ENCODE measurements at places on chromosomes 3 and 15.

DNA sequence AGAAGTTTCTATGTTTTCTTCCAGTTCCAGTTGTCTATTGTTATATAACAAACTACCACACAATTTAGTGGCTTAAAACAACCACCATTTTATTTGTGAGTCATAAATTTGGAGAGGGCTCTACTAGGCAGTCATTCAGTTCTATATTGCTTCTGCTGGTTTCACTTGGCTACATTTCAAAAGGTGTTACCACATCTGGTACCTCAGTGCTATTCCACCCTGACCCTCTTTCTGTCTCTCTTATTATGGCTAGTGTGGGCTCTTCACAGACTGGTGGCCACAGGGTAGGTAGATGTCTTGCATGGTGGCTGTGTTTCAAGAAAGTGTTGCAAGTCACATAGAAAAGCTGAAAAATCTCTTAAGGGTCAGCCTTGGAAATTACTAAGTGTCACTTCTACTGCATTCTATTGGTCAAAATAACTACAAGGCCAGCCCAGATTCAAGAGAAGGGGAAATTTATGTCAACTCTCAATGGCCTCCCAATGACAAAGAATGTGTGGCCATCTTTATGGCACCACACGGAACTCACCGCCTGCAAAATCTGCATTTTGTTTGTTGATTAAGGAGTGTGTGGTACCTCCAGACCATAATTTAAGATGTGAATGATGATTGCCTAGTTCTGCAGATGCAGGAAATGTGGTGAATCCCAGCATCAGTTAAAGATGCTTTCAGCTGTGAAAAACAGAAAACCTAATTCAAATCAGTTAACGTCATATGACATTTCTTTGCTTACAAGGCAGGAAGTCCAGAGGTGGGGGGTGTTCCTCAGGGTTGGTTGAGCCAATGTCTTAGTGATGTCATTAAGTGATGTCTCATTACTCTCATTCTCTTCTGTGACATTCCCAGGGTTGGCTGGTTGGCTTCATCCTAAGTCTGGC lies 105.8 kb upstream of the RASGRP1 start:
- peak; percentile 53 for DNase-seq

DNA sequence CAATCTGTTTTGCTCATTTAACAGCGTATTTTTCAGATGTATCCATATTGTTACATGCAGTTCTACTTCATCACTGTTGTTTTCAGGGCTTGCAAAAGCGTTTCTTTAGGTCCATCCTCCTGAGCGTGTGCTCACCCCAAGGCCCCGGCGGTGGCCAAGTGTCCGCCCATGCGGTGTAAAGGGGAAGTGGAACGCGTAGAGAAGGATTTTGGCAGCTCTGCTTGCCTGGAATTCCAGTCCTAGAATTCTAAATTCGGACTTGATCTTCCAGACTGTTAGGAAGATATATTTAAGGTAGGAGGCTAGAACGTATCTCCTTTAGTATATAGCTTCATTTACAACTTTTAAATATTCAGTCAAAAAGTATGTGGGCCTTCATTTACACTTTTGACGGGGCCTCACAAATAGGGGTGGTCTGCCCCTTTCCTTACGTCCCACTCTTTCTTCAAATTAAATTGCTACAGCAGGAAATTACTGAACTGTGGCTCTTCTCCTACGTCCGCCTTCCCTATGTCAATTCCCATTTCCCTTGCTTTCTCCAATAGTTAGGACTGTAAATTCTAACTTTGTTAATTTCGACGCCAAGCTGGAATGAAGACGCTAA lies 609 bp upstream of the TBC1D23 start:
- no peak for DNase-seq

DNA sequence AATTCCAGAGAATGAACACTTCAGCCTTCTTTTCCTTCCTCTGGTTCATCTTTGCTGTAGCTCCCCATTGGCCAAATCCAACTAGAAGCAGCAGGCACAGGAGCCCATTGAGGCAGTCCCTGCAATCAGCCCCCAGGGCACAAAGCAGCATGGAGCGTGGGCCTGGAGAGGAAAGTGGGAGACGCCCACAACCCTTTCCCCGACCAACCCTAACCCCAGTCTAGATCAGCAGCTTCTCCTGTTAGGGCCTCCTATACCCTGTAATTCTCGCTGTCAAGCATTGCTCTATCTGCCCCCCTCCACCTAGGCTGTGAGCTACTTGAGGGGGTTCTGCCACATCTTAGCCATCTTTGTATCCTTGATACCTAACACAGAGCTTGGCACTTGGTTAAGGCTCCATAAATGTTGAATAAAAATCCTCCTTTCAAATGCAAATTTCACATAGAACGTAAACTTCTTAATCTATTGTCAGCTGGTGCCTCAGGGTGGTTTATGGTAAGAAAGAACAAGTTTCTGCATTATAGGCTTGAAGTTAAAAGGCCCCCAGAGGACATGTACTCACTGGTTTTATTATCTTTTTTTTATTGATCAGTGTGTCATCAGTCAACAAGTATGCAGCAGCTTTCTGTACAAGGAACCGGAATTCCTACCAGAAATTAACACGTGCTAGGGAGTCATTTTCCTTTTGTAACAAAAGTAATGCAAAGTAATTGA lies 97.9 kb upstream of the PFN2 start:
- DNase-seq: no peak

DNA sequence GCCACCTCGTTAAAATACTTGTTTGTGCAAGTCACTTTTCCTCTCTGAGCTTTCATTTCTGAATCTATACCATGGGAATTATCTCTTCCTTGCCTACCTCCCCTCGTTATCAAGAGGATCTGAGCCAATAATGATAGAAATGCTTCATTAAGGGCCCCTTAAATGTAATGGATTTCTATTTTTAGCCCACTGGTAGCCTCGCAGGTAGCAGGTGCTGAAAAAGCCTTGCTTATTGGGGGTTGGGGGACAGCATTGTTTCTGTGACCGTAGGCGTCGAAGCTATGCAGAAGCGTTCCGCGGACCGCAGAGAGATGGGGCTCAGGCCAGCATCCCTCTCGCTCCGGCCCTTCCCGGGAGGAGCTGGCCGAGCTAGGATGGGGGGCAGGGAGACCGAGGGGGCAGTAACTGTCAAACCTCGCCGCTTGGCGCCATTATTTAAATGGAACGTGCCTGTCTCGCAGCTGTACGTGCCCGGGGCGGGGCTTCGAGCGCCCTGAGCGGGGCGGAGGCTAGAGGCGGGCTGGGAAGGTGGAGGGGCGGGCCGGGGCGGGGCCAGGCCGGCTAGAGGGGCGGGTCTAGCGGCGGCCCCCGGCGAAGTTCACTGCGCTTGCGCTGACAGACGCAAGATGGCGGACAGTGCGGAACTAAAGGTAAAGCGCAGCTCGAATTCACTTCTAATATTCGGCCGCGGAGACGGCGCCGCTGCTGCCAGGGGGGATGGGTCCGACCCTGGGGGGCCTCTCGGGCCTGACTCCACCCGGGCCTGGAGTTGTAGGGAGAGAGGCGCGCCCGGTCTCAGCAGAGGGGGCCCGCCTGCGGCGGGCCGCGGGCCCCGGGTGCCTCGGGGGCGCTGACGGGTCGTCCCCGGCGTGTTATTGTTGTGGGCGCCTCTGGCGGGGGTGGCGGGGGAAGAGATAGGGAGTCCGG lies at the start of gene PIAS1:
Gene PIAS1, plus strand, starts transcription at position 615 of the 927 bp plus-strand sequence. Its CDS starts 12 bp downstream, at position 627.
- peak; percentile 88 for DNase-seq
